Stimulated activated CD8-positive, alpha-beta memory T cell treated with anti-CD3 and anti-CD28 coated beads, Interleukin-7, amount 100 ng/mL, for 24 hours (primary cell): ENCODE measurements at places on chromosomes 11 and 22.

GRCh38 chr11:63599211-63600122 lies 14.8 kb downstream of the PLAAT3 start:
- no peak for DNase-seq

DNA sequence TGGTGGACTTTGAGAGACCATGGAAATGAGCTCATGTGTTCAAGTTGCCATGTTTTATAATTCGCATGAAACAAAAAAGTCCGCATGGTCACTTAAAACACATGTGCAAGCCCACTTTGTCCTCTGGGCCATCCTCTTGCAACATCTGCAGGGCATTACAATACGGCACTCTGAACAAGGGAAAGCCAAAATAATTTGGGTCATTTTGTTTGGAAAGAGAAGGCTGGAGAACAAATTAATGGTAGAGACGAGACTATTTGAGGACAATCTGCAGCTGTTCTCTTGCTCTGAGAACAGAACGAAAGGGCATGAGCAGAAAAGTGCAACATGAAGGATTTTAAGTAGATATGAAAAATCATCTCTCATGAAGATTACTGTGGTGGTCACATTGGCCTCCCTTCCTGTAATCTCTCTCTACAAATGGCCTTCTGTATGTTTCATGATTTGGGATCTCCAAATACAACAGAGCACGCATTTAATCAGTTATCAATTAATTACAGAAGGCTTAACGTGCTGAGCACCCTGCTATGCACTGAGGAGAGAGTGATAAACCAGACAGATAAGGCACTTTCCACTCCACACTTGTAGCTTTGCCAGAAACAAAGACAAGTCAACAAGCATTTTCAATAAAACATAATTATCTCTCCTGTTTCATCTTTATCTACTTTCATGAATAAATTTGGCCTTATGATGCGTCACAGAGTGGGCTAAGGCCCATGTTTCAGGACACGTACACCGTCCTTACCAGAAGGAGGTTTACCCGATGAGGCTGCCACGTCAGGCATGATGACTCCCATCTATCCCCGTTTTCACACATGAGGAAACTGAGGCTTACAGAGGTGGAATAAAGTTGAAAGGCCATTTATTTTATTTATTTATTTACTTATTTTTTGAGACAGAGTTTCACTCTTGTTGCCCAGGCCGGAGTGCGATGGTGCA lies 384.1 kb downstream of the LARGE1 start:
- DNase-seq, result no peak

DNA sequence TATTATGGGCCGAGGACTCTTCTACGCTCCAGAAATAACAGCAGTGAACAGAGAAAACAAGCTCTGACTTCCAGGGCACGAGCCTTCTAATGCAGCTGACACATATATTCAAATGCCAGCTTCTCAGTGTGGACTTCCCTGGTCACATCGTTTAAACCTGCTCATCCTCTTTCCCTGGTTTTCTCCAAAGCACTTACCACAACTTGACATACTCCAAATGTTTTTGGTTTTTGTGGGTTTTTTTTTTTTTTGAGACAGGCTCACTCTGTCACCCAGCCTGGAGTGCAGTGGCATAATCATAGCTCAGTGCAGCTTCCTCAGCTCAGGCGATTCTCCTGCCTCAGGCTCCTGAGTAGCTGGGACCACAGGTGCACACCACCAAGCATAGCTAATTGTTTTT lies 105.5 kb downstream of the MICAL3 start:
- no peak for DNase-seq

GRCh38 chr11:93821617-93822016 lies 28.8 kb downstream of the VSTM5 start:
- no peak for DNase-seq

- DNase-seq, result no peak
Observed at GRCh38 chr22:44930711-44931035, 79.1 kb downstream of the PHF21B start.
